Endothelial cell of coronary artery (primary cell): ENCODE measurements at places on chromosomes 6 and 20. TPM values are rescaled to one million over a fixed set of nuclear protein-coding genes. Genes with fewer than 3 reads are reported as not detected.

TMEM151B gene
- 0.54 TPM in 1 of 2 replicates, not detected in the other for total RNA-seq

EDN1 gene
- total RNA-seq, result 168 and 296 TPM in 2 replicates

NRSN2 gene
- total RNA-seq, result 12.0 and 15.0 TPM in 2 replicates

MCHR2 gene
- total RNA-seq, result not detected in 2 replicates

KCNG1 gene
- total RNA-seq, result 6.0 and 8.6 TPM in 2 replicates

DPPA5 gene
- not detected in 2 replicates for total RNA-seq

WFDC6 gene
- not detected in 2 replicates for total RNA-seq

GTSF1L gene
- not detected in 2 replicates for total RNA-seq

MMP24 gene
- total RNA-seq, result 0.19 and 0.63 TPM in 2 replicates

IL17F gene
- not detected in 2 replicates for total RNA-seq

MACROD2 gene
- total RNA-seq, result 0.47 and 1.1 TPM in 2 replicates

CDC40 gene
- total RNA-seq, result 17.0 and 17.2 TPM in 2 replicates

CCN6 gene
- not detected in 2 replicates for total RNA-seq

HSPA1A gene
- total RNA-seq, result 73.9 and 103 TPM in 2 replicates

RBBP8NL gene
- total RNA-seq, result not detected in 2 replicates

ENPP5 gene
- total RNA-seq, result not detected in 2 replicates

GRM4 gene
- 0.09 TPM in 1 of 2 replicates, not detected in the other for total RNA-seq
